ENCODE measurements at places on chromosomes 5 and 9.

GRCh38 chr5:139458580-139459407, 3.7 kb downstream of the ECSCR start:
- DNase-seq, result no peak

GRCh38 chr5:57725658-57726504, 243.3 kb upstream of the ACTBL2 start:
- DNase-seq, result no peak

GRCh38 chr5:179161901-179162300, 101.7 kb downstream of the ZNF354C start:
- DNase-seq, result no peak

GRCh38 chr9:70073193-70073592, 29.5 kb downstream of the MAMDC2 start:
- no peak for DNase-seq

DNA sequence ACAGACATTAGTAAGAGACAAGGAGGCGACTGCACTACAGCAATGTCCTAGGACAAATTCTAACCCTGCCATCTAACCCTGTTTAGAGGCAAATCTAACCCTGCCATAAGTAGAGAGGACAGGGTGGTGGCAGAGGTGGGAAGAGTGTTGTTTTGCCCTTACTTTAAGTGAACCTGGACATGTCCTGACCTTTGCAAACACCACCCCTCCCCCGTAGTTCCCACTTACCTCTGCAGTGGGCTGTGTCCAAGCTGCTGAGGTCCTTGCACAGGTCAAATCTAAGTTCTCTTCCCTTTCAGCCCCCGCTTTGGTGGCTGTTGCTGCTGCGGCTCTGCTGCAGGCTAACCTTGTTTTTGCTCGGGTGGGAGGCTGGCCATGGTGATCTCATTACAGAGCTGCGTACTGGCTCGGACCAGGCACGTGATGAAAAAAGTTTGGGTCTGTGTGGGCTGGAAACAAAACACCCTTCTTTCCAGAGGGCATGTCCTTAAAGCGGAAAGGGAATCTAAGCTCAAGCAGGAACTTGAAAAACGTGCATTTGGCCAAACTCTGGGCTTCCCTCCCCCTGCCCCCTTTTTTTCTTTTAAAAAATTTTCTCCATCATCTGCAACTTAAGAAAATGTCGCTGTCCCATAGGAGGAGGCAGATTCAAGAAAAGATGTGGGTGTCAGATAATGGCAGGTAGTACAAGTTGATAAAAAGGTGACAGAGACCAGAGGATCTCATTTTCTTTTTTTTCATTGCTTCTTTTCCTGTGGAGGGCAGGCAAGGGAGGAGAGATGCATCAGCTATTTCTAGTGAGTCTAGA, at the start of gene FAXDC2:
Gene FAXDC2 (minus strand): TSS at position 349 of the 808 bp plus-strand sequence. CDS start 12,425 bp downstream, outside the sequence.
- no peak for DNase-seq

Measured in NCI-H187 treated with DMSO at 0.1 percent for 48 hours (cell line).